ENCODE measurements at places on chromosomes 4 and X.

- DNase-seq = no peak
Measured at GRCh38 chrX:126658447-126658846, 105.8 kb upstream of the DCAF12L1 start.

GRCh38 chr4:158912390-158912789 lies 143.6 kb downstream of the FNIP2 start:
- DNase-seq = no peak

- DNase-seq = no peak
Measured at GRCh38 chr4:82697561-82697960, 101.0 kb downstream of the SCD5 start.

- no peak for DNase-seq
Measured at GRCh38 chrX:10350981-10351380, 194.2 kb downstream of the CLCN4 start.

DNA sequence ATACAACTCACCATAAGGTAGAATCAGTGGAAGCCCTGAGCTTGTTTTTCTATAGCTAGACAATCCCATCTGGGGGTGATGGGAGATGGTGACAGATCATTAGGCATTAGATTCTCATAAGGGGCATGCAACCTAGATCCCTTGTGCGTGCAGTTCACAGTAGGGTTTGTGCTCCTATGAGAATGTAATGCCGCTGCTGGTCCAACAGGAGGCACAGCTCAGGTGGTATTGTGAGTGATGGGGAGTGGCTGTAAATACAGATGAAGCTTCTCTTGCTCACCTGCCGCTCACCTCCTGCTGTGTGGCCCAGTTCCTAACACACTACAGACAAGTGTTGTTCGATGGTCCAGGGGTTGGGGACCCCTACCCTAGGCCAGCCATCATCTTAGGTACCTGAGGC lies 5.9 kb upstream of the GATB start:
- DNase-seq = no peak

DNA sequence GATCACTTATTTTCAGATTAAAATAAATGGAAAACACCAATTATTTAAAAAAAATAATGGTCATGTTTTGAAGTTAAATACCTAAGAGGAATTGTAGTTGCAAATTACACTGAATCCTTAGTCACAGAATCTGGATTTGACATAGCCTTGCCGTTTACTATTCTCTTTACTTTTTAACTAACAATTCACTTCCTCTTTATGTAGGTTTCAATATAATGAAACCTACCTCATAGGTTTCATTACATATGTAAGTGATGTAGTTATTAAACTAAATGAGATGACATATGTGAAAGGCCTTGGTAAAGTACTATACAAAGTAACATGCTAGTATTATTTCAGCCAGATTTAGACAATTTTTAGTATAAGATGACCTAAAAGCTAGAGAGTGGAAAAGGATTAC lies 6.5 kb downstream of the SPP1 start:
- no peak for DNase-seq

All from GM04504 (cell line).